ENCODE measurements at places on chromosomes 4 and X.

GRCh38 chrX:109839694-109840567 is 106.9 kb upstream of the ACSL4 start:
- DNase-seq = no peak

DNA sequence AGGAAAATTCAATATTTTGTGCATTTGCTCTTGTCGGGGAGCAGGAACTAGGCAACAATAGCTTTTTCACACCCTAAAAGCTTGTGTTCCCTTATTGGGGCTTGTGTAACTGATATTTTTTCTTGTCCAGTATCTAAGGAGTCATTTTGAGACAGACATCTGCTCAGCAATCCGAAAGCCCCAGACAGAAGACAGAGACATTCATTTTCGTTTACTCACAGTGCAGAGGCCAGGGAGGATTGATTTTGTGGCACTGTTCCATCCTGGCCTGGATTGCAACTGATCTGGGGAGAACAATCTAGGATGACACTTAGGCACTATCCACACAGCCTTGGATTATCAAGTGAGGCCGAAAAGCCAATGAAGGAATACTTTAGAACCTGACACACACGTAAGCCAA is 27.4 kb upstream of the PLAC1 start:
- peak; percentile 55 for DNase-seq

DNA sequence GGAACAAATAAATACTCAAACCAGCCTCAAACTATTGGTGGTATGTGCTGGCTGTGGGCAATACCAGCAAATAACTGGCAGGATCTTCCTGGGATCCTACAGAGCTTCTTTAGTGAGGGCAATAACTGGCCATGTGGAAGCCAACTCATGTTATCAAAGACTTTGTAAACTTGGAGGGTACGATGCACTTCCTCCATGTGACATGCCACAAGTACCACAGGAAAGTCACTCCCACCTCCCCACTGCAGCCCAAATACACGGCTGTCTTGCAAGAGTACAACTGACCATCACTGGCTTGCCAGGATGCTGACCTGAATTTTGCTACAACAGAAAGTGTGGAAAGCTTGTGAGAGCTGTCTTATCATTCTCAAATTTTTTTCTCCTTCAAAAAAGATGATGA is 93.3 kb upstream of the MAML3 start:
- DNase-seq = no peak

DNA sequence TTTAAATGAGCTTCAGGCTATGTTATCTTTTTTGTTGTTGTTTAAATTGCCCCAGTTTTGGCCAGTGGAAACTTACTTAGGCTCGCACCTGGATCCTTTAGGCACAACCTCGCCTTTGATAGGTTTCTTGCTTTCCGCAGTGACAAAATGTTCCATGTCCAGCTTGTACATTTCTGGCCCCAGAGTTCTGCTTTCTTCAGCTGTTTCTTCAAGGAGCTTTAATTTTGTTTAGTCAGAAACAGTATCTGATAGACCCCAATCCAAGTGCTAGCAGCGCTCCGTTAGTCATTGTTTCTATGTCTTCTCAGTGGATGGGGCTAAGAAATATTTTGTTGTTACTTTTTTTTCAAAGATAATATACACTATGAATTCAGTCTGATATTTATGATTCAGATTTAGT is 82.8 kb downstream of the STIM2 start:
- DNase-seq = no peak

DNA sequence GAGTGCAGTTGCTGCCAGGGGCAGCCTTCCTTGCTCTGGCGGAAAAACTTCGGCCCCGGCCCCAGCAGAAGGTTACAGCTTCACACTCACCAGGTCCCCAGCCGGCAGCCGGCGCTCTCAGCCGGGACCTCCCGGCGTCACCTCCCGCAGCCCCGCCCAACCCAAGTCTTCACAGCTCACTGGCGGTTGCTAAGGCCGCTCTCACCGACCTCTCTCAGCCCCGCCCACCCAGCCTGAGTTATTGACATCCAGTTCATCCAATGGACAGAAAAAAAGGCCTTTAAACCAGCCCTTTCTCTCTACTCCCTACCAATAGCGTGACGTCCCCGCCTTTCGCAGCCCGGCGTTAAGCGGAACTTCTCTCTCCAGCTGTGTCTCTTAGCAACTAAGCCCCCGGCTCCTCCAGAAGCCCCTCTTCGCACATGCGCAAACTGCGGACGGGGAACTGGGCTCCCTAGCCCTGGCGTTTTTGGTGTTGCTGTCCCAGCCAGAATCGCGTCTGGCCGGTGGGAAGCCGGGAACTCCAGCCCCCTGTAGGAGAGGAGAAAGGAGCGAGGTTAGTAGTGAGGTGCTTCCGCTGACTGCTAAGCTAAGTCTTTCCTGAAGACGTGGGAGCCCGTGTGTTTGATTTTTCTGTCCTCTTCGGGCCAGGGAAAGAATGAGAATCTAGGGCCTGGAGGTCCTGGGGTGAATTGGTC is at the start of gene BBS12:
BBS12 (plus strand) TSS at position 376 of the 698 bp plus-strand sequence. CDS start 9,189 bp downstream, outside the sequence.
- peak; percentile 99 for DNase-seq

DNA sequence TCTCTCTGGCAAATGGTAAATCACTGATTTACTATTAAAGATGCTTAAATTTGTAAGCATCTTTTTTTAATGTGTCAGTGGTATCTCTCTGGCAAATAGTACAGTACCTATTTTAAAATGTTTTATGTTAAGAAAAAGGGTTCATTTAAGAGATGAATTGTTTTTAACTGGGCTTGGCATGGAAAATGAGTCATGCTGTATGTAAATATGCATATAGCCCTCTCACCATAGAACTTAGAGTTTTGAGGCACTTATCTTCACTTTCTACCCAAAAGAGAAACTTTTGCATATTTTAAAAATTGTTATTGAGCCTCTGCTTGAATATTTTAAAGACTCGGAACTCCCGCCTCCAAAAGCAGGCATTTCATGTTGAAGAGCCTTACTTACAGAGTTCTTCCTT is 37.9 kb downstream of the KLHL34 start:
- DNase-seq = no peak

- DNase-seq = no peak
Observed at GRCh38 chr4:107966903-107967302, 22.8 kb upstream of the HADH start.

- peak; percentile 46 for DNase-seq
Observed at GRCh38 chrX:124406294-124407014, 60.1 kb downstream of the SH2D1A start.

DNA sequence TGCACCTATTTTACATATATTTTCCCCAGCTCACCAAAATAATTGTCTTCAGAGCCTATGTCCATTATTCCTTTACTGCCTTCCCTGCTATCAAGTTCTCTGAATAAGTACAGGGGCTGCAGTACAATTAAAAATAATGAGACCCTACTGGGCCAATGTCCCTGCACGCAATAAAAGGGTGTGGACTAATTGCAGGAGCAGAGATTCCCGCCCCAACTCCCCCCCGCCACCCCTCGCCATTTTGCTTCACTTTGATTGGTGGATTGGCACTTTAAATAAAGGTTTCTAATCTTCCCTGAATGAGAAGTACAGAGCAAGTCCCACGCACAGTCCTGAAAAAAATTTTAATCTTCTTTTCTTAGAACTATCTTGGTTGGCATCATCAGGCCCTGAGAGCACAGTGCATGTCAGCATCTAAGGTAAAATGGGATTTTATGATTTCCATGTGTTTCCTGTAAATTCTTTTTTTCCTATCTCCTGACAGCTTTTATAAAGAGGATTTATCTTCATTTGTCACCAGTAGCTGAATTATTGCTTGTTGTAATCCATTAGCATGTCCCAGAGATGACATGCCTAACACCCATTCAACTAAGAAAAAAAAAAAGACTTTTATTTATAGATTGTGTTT is at the start of gene AMBN:
AMBN (plus strand) TSS at position 302 of the 628 bp plus-strand sequence; CDS start at position 405, 103 bp downstream.
- no peak for DNase-seq

GRCh38 chr4:111880116-111880515 is 265.1 kb upstream of the FAM241A start:
- DNase-seq = no peak

- peak; percentile 88 for DNase-seq
Observed at GRCh38 chrX:13487731-13488505, 81.5 kb upstream of the EGFL6 start.

- no peak for DNase-seq
Observed at GRCh38 chr4:147749811-147750321, 18.0 kb downstream of the ARHGAP10 start.

Measured in IMR-90 (cell line).